Central memory CD4-positive, alpha-beta T cell (primary cell): ENCODE measurements at places on chromosomes 5 and 9.

GRCh38 chr9:133304477-133305377 is 29.7 kb upstream of the ABO start:
- no peak for DNase-seq

GRCh38 chr5:171610686-171611085 is 174.9 kb upstream of the SMIM23 start:
- DNase-seq: no peak

- no peak for DNase-seq
Observed at GRCh38 chr5:115600766-115601165, 1.5 kb downstream of the TICAM2 start.

DNA sequence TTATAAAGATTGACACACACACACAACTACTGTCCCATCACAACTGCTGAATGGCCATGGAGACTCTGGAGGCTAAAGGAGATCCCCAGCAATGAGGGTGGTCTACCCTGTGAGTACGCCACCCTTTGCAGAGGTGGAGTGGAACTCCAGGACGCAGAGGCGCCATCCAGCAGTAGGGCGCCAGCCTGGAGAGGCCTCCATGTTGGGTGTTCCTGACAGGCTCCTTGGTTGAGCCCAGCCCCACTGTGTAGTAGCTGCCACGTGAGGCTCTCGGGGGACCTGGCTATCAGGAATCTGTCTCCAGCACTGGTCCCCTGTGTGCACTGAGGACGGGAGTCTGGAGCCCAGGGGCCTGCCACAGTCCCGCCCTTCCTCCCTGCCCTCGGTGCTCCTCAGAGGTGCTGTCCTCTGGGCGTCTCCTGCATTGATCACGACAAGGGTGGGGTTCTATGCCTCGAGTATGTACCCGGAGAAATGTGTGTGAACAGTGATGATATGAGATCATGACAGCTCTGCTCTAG is 72.3 kb downstream of the DAP start:
- DNase-seq: no peak

DNA sequence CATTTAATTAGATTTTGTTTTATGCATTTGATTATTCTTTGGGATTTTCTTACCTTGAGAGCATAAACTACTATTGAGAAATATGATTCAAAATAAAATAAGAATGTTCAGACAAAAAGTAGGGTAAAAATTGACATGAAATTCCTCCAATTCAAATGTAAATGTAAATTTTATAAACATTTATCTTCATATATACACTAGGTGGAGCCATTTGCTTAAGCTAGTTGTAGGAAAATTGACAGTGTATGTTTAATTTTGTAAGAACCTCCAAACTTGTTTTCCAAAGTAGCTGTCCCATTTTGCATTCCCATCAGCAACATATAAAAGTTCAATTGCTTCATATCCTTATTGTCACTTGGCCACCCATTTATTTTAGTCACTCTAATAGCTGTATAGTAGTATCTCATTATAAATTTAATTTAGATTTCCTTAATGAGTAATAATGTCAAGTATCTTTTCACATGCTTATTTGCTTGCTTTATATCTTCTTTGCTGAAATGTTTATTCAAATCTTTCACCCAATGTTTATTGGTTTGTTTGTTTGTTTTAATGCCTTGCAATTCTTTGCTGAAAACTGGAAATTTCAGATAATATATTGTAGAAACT is 37.6 kb upstream of the SLCO6A1 start:
- no peak for DNase-seq

DNA sequence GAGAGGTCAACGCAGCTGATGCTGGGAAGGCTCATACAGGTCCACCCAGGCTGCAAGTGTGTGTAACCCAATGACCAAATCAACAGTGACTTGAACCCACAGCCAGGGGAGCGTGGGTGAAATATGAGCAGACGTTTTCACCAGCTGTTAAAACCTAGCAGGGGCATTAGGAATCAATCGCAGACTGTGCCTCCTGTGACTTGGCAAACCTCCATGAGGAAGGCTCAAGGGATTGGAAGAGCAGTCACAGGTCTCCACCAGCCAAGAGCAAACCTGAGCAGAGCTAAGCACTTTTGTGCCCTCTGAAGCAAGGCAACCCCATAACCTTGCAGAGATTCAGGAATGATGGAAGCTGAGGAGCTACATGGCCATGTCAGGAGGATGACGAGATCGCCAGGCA is 25.5 kb downstream of the INSYN2B start:
- no peak for DNase-seq

GRCh38 chr9:71483436-71483835 is 284.9 kb downstream of the CEMIP2 start:
- DNase-seq: no peak

DNA sequence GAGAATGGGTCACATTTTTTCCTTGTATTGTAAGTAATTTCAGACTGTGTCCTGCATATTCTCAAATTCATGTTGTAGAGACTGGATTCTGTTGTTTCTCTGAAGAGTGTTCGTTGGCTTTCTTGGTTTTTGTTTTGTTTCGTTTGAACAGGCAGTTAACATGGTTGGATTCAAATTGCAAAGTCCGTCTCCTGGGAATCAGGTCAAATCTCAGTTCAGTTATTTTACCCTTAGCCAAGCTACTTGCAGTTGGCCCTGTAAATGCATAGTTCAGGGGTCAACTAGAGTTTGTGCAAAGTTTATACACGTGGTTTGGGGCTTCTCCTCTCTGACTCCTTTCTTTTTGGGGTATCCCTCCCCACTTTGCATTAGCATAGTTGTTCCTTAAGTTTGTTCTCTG is 21.7 kb upstream of the FBXW11 start:
- DNase-seq: no peak

DNA sequence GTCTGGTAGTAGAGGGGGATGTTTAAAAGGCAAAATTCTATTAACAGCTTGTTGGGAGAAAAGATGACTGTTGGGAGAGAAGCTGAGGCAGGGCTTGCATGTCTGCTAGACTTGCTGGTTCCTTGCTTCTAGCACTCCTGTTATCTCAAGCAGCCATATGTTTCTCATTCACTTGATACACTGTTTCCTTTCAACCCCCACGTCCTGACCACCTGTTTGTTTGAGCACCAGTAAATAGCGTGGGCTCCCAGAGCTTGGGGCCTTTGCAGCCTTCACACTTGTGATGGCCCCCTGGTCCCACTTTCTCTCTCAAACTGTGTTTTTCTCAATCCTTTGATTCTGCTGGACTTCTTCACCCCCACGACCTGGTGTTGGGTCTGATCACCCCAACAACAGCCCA is 111.7 kb upstream of the TMEM161B start:
- no peak for DNase-seq

DNA sequence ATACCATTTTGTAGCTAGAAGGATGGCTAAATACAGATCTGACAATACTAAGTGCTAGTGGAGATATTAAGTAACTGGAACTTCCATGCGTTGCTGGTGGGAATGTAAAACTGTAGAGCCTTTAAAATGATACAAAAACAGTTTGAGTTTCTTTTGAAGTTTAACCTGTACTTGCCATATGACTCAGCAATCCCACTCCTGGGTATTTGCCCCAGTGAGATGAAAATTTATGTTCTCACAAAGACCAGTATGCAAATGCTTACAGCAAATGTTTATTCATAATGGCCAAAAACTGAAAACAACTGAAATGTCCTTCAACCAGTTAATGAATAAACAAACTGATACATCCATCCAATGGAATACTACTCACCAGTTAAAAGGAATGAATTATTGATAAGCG is 137.3 kb downstream of the SLC12A2 start:
- DNase-seq: no peak

- no peak for DNase-seq
Observed at GRCh38 chr9:17810728-17811571, 232.1 kb downstream of the SH3GL2 start.

GRCh38 chr9:121807069-121807822 is 155.8 kb downstream of the DAB2IP start:
- no peak for DNase-seq

DNA sequence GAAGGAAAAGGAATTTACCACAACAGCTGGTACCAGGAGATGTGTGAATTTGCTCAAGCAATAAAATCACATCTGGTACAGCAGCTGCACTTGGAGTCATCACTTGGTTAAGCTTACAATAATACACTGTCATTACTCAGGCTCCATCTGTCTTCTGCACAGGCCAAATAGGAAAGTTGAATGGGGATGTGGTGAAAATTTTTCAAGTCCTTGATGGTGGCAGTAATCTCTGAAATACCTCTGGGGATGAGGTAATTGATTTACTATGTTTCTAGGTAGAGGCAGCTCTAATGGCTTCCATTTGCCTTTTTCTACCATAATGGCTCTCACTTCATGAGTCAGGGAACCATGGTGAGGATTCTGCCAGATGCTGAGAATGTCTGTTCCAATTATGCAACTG is 206.8 kb upstream of the ATP10B start:
- DNase-seq: no peak

DNA sequence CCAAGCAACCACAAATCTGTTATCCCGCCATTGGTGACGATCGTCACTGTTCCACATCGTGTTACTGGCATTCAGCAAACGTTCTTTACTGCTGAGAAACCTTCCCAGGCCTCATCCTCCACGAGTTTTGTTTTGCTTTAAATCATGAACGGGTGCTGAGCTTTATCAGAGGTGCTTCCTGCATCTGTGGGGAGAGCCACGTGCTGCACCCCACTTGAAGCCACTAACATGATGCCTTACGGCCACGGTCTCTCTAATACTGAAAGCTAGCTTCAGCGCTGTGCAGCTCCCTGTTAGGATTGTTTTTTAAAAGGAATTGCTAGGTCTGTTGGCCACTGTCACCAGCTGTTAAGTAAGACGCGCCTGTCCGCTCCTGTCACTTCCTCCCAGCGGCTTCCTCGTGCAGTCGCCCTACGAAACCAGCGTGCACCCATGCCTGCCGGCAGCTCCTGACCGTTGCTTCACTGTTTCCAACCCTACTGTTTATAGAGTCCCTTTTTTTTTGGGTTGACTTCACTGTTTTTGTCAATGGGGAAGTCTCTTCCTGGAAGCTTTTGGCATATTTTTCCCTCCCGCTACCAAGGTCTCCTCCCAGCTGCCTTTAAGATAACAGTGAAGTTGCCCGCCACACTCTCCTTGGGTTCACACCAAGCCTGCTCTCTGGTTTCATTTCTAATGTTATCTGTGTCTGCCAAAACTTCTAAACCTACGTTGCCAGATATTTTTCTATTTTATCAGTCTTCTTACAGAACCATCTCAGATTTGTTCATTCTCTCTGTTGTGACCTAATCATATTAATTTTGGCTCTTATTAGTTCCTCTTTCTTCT is 20.3 kb downstream of the LPCAT1 start:
- DNase-seq: no peak

GRCh38 chr9:5920860-5921328 is 30.2 kb downstream of the MLANA start:
- no peak for DNase-seq

DNA sequence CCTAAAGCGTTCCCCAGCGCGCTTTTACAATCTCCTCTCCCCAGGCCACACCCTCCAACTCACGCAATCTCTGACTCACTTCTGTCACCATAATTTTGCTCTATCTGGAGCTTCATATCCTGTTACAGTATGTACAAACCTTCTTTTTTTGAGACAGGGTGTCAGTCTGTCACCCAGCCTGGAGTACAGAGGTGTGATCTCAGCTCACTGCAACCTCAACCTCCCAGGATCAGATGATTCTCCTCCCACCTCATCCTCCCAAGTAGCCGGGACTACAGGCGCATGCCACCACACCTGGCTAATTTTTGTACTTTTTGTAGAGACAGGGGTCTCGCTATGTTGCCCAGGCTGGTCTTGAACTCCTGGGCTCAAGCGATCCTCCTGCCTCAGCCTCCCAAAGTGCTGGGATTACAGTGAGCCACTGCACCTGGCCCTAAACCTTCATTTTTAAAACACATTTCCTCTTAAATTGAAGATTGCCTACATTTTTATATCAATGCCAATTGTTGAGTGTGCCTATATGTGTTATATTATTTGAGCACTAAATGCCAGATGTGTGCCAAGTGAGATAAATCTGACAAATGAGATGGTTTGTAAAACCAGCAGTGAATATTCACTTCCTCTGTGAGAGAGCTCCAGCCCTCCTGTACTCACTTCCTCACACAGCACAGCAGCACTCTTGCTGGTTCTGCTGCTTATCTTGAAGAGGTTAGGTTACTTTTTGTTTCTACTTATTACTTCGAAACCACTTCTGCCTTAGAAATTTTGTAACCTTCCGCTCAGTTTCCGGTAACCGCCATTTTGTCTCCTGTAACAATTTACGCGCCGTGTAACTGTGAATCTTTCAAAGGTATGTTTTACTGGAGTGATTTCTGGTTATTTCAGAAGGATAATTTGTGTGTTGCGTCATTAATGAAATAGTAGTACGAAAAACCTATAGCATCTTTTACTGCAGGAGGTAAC is 57.9 kb downstream of the DOCK8 start:
- DNase-seq: peak; percentile 87

DNA sequence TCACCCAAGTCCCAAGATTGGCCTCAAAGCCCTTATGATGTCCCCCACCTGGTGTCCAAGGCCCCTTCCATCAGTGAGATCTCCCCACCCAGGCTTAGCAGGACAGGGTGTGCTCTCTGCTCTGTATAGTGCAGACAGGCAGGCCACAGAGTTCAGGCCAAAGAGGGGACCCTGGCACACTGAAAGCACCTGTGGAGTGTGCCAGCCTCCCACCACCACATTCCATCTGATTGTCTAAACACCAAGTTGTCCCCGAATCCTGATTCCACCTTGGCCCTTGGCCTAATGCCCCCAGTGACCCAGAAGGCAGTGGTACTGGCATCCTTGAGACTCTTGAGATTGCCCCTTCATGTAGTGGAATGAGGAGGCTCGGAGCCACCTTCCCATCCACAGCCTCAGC is 5.4 kb downstream of the SPINK4 start:
- DNase-seq: no peak

DNA sequence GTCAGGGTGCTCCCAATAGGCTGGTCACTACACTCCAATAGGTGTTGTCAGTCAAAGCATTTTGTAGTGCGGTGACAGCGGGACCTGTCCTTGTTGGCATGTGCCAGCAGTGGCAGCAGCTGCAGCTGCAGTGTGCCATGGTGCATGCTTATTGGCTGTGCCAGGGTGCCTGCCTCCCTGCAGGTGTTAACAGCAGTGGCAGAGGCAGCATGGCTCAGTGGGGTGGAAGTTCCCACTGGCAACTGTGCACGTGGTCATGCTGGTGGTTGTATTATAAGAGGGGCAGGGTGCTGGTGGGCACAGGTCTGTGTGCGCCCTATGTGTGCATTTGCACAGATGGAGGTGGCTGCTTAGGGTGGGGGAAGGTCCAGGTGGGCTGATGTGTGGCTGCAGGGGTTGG is 133.7 kb upstream of the EDIL3 start:
- no peak for DNase-seq
